ENCODE measurements at places on chromosomes 1 and 21.

DNA sequence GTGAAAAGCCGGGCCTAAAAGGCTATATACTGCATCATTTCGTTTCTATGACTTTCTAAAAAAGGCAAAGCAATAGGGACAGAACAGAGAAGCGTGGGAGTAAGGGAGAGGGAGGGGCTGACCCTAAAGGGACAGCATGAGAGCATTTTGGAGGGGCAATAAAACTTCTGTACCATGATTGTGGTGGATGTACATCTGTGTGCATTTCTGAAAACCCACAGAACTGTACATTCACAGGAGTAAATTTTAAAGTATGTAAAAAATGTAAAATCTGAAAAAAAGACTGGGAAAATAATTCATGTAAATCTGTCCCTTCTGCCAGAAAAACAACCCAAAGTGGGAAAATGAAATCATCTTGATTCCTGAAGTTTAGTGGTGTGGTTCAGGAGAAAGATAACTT is 235.4 kb downstream of the CENPF start:
- no peak overlapping the region for H3K27ac ChIP-seq
- H3K4me1 ChIP-seq: no peaks in the 10 kb centered on the region
- no peak overlapping the region for H3K4me3 ChIP-seq
- H3K27me3 ChIP-seq: no peaks in the 10 kb centered on the region
- no peaks in the 10 kb centered on the region for H3K36me3 ChIP-seq

DNA sequence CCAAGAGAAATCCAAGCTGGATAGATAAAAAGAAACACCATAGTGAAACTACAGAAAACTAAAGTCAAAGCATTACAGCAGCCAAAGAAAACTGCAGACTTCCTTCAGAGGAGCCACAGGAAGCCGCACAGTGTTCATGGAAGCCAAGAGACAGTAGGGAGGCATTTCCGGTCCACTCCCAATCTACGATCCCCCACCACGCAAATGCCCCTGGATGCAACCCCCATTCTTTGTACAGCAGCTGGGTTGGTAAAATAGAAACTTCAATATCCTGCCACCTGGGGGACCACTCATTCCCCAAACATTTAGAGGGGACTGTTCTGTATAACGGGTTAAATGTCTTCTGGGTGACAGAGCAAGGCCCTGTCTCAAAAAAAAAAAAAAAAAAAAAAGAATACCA is 43.9 kb upstream of the TSPEAR start:
- peaks cover 25% of the 10 kb centered on the region for H3K36me3 ChIP-seq
- H3K4me3 ChIP-seq: no peak overlapping the region
- H3K4me1 ChIP-seq: no peaks in the 10 kb centered on the region
- DNase-seq: no peak

- H3K27ac ChIP-seq: peak overlapping the region; percentile 37
- H3K36me3 ChIP-seq: no peaks in the 10 kb centered on the region
- peaks cover 92% of the 10 kb centered on the region for H3K4me1 ChIP-seq
- H3K4me3 ChIP-seq: no peak overlapping the region
- no peak for DNase-seq
Observed at GRCh38 chr1:12142141-12142823, 24.5 kb upstream of the TNFRSF1B start.

- DNase-seq: peak; percentile 27
- peak overlapping the region; percentile 66 for H3K27ac ChIP-seq
- H3K36me3 ChIP-seq: peaks cover 6% of the 10 kb centered on the region
- peaks cover 6% of the 10 kb centered on the region for H3K27me3 ChIP-seq
Observed at GRCh38 chr21:36097427-36098181, 27.8 kb downstream of the CBR1 start.

GRCh38 chr1:160125746-160126145 is 10.2 kb downstream of the ATP1A2 start:
- DNase-seq: no peak
- no peak overlapping the region for H3K27ac ChIP-seq
- H3K4me1 ChIP-seq: no peaks in the 10 kb centered on the region
- no peaks in the 10 kb centered on the region for H3K36me3 ChIP-seq

- no peaks in the 10 kb centered on the region for H3K36me3 ChIP-seq
- peaks cover 37% of the 10 kb centered on the region for H3K4me1 ChIP-seq
- H3K4me3 ChIP-seq: peak overlapping the region; percentile 99
- H3K27me3 ChIP-seq: peaks cover 30% of the 10 kb centered on the region
- H3K27ac ChIP-seq: peak overlapping the region; percentile 91
- peak; percentile 61 for DNase-seq
Observed at GRCh38 chr1:111738436-111739193, 580 bp downstream of the INKA2 start.

- H3K27ac ChIP-seq: no peak overlapping the region
- peaks cover 4% of the 10 kb centered on the region for H3K4me1 ChIP-seq
- H3K36me3 ChIP-seq: peaks cover 19% of the 10 kb centered on the region
Observed at GRCh38 chr21:38825921-38826320, 20.2 kb downstream of the ETS2 start.
